ENCODE measurements at places on chromosomes 2 and 18.

DNA sequence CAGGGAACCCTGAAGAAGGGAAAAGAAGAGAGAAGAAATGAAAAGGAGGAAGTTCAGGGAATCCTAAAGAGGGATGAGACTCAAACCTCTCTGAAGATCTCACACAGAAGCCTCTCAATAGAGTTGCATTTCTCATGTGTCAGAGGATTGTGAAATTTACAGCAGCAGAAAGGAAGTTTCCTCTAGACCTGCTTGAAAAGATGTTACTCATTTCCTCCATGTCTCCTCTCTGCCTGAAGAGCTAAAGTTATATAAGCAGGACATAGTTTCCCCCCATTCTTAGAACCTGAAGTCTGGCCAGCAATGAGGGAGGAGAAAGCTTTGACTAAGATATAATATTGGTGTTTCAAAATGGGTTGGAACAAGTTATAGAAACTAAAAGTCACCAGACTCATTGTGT, 1155.6 kb downstream of the LRP1B start:
- peak; percentile 64 for DNase-seq

GRCh38 chr18:48125724-48126123, 195.3 kb upstream of the SMAD2 start:
- no peak for DNase-seq

GRCh38 chr18:74314759-74315463, 728 bp upstream of the C18orf63 start:
- no peak for DNase-seq

DNA sequence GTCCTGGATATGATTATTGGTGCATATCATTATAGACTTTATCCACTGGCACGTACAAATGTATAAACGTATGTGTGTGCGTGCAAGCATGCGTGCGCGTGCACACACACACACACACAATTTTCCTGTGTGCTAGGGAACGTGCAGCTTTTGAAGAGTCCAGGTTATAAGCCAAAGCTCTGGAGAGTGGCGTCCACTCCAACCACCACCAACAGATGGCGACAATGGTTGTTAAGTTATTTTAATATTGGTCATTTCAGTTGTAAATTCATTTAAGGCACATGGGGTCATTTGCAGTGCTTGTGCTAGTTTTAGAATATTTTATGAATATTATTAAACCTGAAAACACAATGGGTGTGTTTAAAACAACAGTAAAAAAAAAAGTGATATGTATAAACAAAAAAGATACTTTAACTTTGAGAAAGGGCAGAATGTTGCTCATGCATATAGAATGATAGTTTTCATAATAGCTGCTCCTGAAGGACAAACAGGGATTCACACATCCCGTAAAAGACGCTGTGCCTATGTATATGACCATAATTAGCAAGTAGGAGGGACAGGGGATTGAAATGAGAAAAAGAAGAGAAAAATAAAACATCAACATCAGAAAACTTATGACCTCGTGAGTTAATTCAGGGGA, 124.2 kb upstream of the ITGB6 start:
- DNase-seq = peak; percentile 29

- no peak for DNase-seq
Observed at GRCh38 chr18:46001892-46002291, 34.8 kb upstream of the EPG5 start.

DNA sequence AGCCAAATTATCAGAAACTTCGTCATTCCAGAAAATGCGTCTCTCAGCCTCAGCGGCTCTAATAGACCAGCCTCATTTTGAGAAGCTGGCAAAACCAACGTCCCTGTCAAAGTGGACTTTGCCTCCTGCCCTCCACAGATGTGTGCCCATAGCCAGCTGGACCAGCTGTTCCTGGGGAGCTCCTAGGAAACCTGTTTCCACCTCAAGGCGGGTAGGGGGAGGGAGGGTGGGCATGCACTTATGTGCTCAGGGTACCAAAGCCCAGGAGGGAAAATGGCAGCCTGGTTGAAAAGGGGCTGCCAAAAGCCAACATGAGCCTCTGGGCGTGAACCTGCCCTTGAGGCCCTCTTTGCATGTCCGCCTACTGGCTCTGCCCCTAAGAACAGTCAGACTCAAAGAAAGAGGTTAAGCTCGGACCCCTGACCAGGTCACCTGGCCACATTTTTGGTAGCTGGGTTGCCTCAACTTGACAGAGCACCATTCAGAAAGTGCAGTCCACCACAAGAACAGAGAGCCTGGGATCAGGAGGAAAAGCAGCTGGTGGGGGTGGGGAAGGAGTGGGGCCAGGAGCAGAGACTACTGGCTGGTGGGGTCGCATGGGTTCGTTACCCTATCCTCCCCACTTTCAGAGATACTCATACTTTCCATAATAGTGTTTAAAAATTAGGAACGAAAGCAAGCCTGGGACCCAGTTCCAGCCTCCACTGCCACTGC, 3.5 kb downstream of the PER2 start:
- no peak for DNase-seq

DNA sequence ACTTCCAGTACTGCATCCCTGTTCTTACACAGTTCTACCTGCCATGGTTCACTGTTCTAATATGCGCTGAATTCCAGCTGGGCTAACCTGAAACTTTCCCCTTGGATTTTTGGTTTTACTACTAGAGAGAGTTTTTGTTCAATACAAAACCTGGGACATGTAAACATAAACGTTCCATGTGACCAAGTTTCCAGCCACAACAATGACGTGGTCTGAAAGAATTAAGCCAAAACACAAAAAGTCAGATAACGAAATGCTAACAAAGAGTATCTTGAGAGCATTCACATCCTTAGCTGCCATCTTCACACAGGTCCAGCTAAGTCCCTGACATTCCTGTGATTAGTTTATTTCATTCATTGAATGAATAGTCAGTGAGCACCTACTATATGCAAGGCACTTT, 467.0 kb upstream of the PKDCC start:
- DNase-seq = no peak
